ENCODE measurements at places on chromosomes 2 and 18. TPM values are rescaled to one million over a fixed set of nuclear protein-coding genes. Genes with fewer than 3 reads are reported as not detected.

DNA sequence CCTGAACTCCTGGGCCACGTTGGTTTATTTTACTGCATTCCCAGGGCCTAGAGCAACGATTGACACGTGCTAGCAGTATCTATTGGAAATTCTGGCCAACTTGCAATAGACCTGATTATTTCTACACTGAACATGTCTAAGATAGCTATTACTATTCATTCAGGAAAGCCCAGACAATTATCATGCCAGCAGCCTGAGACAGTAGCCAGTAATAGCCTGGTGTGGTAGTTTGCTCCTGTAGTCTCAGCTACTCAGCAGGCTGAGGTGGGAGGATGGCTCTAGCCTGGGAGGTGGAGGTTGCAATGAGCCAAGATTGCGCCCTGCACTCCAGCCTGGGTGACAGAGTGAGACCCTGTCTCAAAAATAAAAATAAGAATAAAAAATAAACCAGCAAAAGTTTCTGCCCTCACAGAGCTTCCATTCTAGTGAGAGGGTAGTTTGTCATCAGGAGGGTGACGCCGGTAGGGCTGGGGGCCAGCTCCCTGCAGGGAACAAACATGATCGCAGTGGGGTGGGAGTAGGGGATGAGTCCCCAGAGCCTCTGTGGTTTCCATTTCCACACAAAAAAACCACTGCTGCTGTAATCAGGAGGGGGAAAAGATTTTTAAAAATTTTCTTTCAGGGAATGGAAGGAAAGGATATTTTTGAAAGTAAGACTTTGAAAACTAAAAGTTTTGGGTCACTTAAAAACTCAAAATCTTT is 4.3 kb downstream of the CASP8 start:
- peak; percentile 52 for DNase-seq

DNA sequence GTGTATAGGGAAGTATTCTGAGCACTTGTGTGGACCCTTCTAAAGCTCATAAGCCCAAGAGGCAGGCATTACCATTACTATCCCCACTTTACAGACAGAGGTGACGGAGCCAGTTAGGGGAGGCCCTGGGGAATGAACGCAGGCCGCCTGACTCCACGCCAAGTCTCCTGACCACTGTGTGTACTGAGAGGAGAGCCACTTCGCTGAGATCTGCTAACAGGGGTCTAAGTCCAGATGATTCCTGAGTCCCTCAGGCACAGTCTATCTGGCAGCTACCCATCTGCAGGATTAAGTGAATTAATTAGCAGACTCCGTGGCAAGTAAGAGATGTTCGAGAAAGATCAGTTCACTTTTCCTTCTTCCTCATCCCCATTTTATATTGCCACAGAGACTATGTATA is 13.7 kb downstream of the CYB5A start:
- DNase-seq: no peak

DNA sequence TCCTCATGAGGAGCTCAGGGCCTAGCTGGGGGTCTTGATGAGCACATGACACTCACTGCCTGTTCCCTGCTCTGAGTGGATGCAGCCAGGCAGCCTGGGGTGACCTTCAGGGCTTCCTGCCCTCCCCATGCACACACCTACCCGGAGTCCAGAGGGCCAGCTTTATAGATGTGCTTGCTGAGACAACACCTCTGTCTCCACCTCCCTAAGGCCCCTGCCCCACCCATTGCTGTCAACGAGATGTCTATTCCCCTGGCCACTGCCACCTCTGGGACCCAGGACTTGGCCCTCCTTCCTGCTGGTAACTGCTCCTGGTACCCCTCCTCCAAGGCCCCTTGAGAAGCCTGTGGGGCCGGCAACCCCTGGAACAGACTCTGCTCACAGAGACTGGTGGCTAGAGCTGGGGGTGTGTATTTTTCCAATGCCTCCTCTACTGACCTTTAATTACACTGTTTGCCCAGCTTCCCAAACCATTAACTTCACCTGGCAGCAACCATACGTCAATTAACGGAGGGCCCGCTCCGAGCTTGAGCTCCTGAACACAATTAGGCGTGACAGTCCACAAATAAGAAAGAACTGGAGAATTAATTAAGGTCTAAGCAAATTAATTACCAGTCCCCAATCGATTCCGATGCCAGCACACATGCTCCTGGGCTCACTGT is 66.3 kb downstream of the EMX1 start:
- DNase-seq: no peak

DNA sequence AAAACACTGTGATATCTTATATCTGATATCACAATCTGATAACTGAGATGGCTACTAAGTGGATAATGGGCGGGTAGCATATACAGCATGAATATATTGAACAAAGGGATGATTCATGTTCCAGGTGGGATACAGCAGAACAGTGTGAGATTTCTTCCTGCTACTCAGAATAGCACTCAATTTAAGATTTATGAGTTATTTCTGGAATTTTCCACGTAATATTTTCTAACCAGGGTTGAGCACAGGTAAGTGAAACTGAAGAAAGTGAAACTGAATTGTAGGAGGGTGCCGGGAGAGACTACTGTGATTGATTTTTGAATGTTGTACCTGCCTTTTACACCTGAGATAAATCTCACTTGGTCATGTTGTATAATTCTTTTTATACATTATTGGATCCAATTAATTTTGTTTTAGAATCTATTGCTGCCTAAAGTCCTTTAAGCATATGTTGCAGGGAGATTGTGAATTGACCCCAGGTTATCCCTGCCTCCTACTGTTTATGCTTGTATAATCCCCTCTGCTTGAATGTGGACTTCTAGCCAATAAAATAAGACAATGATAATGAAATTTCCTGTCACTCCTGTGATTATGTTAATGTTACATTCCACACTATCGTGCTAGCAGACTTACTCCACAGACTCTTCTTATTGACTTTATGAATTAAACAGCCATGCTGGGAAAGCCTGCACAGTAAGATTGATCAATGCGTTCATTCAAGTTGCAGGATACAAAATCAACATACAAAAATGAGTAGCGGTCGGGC is 67.6 kb upstream of the RBBP8 start:
- no peak for DNase-seq

DNA sequence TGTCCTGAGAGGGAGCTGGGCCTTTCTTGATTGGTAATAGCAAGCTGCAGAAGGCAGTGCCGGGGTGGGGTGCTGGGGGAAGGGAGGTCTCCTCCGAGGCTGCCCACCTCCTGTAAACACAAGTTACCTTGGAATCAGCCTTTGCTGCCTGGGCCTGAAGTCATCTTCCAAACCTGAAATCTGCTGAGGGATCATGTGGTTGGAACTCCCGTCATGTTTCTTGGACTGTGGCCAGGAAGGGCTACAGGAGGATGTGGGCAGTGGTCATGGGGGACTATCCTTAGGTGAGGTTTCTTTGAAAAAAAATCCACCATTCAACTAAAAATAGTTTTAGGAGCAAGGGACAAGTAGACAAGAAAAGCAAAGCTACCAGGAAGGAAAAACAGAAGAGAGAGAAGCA is 74.2 kb downstream of the CDK15 start:
- peak; percentile 54 for DNase-seq

Gene SCN2A
- 2.2 TPM for total RNA-seq
